ENCODE measurements at places on chromosomes 12 and 14.

DNA sequence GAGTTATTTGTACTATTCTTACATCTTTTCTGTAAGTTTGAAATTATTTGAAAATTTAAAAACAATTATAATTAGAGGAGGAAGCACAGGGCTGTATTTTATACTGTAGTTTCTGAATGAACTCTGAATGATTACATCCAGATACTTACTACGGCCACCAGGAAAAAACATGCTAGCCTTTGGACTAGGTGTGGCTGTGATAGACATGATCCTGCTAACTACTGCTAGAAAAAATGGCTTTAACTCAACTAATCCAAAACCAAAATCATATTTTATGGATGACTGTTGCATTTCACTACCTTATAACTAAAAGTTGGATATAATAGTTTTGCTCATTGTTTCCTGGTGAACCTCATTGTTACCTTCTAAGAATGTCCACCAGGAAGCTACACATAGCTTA is 15.1 kb upstream of the SLC25A3 start:
- no peak for DNase-seq

DNA sequence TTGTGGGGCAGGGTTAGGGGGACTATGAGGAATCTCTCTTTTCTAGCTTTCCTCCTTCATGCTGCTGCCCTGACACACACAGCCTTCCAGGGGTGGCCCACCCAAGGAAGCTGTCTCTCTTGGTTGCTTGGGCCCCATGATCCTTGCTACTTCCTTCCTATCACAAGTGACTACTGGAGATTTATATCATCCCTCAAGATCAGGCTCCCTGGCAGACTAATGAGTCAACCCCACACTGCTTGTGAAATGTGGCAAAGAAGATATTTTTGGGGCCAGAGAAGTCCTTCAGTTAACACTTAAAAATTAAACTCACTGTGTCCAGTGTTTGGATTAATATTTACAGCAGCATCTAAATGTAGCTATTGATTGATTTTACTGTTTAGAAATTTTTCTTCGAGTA is 1.5 kb downstream of the OR4E1 start:
- no peak for DNase-seq

GRCh38 chr14:85688006-85688405 is 158.1 kb downstream of the FLRT2 start:
- DNase-seq: no peak

GRCh38 chr14:100028990-100029677 is 36.1 kb upstream of the EVL start:
- DNase-seq: no peak

- DNase-seq: peak; percentile 41
These were observed at the start of gene GPR84 for GRCh38 chr12:54364413-54364812. Gene GPR84, minus strand, starts transcription at chr12:54364486. Its CDS starts 635 bp downstream, at chr12:54363851.

DNA sequence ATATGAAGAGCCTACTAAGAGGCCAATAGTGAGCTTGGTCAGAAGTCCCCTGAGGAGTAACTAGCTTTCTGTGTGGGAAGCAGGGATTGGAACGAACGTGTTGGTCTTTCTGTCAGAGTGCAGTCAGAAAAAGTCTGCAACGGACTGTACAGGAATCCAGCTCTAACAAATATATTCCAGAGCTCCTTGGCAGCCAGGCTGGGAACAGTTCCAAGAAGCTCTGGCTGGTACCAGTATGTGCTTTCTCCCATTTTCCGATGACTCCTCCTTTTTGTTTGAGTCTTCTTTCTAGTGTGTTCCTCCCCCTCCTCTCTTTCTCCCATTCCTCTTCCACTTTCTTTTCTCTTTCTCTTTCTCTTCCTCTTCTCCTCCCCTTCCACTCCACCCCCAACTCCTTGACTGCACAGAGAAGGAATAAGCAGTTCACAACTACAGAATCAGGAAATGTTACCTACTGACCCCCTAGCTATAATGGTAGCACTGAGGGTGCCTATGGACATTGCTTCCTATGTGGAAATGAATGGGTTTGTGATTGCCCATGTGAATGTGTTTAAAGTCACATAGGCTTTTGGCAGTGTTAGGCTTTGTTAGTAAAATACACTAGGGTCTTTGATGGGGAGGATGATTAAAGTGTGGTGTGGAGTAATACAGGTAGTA is 59.9 kb downstream of the TTLL5 start:
- no peak for DNase-seq

DNA sequence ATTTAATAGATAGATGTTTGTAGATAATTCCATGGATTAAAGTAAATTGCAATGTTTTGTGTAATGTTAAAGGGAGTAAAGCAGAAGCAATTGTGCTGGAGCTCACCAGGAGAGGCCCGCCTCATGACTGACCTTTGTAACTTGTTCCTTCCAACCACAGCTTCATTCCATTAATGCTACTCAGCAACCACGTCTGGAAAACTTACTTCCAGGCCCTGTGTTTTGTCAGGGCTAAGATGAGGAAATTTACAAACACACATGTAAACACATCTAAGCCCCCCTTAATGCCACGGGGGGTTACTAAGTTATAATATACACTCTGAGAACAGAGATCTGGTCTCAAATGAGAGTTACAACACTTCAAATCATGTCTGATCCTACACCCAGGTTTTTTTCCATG is 12.4 kb downstream of the LUM start:
- DNase-seq: no peak

DNA sequence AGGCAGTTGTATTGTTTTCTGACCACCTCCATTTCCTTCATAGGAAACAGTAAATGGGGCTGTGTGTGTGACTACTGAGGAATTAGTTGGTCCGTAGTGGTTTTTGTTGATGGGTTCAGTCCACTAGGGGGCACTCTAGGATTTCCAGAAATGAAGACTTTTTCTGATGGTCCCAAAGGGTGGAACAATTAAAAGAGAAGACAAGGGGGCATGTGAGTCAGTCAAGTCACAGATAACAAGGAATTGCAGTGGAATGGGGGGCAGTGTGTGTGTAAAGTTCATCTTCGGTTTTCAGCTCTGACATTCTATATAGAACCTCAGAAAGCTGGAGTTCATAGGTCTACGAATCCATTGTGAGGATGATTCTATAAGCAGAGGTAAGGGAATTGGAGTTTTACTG is 186.6 kb upstream of the OR4E1 start:
- peak; percentile 9 for DNase-seq

- DNase-seq: no peak
These were observed 73.5 kb upstream of the VASH1 start for GRCh38 chr14:76687611-76688382.

DNA sequence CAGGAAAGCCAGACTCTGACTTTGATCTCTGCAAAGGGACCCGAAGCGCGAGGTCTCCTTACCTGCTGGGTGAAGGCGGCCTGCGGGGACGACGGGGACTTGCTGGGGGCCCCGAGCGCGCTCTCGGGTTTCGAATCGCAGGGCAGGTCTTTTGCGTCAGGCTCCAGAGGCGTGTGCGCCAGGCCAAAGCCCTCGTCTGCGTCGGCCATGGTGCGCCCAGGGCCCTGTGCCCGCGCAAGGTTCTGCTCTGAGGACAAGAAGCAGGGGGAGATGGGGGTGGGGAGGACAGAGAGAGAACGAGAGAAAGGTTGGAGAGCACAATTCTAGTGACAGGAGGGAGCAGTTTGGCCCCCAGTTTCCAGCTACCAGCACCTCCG is 2.3 kb downstream of the TBX5 start:
- DNase-seq: no peak

DNA sequence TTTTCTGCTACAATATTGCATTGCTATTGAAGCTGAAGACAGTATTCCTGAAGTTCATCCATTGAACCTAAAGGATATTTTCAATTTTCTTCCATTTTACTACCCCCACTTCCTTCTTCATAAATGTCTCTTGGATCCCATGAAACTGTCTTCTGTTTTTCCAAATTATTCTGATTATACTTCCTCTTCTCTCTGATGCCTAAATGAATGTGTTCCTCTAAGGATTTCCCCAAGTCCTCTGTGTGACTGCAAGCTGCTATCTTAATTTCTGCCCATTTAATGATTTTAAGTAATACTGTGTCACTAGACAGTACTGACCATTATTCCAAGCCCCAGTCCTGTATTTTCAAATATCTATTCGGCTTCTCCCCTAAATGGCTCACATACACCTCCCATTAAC is 102.9 kb downstream of the TAOK3 start:
- DNase-seq: no peak

- no peak for DNase-seq
These were observed 10.8 kb downstream of the DIP2B start for GRCh38 chr12:50515587-50515986.

DNA sequence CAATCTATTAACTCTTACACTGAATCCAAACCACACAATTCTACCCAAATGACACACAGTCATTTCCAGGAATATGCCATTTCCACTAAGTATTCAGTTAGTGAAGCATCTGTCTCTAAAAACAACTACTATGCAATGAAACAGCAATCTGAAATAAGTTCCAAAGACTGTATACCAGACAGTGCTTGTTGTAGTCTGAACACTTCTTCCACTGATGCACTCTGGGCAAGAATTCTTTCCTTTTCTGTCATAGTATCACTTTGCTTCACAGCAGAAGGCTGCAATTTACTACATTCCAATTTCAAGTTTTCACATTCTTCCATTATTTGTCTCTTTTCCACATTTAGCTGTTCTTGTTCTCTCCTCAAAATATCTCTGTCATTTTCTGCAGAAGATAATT is 25.8 kb downstream of the TRIP11 start:
- no peak for DNase-seq

GRCh38 chr12:726281-727140 is 25.9 kb upstream of the WNK1 start:
- DNase-seq: no peak

- no peak for DNase-seq
These were observed 648.2 kb downstream of the VRK1 start for GRCh38 chr14:97445367-97445766.

GRCh38 chr12:13595536-13596443 is 385.6 kb downstream of the GRIN2B start:
- DNase-seq: no peak

- no peak for DNase-seq
These were observed 27.6 kb downstream of the KICS2 start for GRCh38 chr12:64194333-64195149.

DNA sequence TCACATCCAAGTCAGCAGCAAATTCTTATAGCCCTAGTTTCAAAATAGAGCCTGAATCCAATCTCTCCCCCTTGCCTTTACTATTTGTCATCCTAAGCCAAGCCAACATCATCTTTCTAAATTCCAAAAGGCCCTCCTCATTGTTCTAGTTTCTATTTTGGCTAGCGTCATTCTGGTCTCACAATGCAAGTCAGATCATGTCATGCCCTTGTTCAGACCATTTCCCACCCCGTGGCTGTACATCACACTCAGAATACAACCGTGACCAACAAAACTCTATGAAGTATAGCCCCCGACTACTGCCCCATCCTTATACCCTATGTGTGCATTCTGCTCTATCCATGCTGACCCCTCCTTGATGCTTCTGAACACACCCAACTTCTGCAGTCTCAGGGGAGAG is 12.3 kb upstream of the GNG2 start:
- no peak for DNase-seq

GRCh38 chr12:44703182-44703910 is 172.8 kb downstream of the NELL2 start:
- DNase-seq: no peak

DNA sequence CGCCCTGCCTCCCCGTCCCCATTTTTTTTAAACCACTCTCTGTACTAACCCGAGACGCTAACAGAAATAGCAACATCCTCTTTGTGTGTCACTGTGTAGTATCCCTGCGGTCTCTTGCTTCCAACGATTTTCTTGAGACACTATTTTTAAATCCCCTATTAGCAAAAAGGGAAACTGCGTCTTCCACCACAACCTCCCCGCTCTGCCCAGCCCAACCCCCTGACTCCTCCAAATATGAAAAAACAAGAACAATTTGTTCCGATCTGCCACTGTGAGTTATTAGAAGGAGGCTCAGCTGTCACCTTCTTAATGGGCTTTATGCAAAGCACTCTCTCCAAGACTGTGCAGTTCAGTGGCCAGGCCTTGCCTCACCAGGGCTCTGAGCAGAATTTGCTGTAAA is 76.3 kb downstream of the MAP1LC3B2 start:
- no peak for DNase-seq

DNA sequence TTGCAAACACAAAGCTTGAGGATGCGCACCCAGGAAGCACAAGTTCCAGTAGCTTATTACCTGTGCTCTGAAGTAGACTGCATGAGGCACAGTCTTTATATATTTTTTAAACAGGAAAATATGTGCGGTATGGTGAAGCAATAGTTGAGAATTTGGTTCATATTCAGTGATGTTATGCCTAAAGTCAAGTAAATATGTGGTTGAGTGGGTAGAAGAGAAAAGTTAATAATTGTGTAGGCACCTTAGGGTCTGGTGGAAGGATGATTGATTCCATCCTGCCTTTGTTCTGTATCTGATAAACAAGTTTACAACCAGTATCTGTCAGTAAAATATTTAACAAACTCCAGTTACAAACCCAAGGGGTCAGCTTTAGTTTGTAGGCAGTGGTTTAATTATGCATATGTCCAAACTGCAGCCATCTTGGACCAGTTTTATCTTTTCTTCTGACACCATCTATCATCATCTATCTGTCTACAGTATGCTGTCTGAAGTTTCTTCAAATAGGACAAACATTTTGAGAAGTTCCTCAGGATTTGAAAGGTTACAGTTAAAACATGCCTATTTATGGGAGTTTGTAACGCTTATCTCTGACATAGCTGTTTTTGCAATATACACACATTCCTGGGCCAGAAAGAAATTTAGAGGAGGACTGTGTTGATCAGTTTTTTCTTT is 10.8 kb downstream of the SINHCAF start:
- DNase-seq: no peak

DNA sequence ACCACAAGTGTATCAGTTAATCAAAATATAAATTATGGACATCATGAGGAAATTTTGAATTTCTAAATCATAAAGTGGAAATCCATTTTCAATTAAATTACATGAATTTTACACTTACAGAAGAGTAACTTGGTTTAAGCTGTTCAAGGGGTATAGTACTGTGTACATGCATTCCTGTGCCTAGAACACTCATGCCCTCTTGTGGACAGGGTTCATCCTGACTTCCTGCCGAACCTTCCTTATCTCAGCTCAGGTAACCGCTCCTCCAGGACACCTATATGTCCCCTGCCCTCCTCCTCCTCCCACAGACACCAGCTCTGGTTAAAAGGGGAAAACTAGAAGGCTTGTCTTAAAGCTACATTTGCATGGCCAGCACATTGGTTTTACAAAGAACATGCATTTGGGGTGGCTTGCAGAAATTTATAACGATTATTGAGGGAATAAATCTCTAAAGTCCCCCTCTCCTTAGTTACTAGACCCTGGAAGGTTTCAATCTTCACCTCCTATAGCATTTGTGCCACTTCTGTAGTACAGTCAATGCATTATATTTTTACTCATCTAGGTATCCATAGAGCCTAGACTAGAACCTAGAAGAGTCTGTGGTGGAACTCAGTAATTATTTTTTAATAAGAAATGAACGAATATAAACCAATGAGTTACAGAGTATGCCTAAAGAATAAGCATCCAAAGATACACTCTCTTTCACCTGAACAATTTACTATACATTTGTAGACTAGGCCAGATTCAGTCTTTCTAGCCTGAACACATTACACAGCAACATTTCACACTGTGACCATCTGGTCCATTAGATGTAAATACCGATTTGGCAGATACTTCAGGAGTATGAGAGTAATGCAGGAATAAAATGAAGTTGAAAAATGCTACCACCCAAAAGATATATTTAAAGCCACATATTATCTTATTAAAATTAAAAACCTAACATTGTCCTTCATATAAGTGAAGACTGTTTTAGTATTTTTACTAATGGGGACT is 345.6 kb downstream of the PAWR start:
- no peak for DNase-seq

Data from CD4-positive, alpha-beta T cell treated with Interleukin-1 beta for 1 hour (primary cell).